Activated T-cell treated with anti-CD3 and anti-CD28 coated beads, Interleukin-2, amount 50 U/mL, for 72 hours (primary cell): ENCODE measurements at places on chromosomes 6 and 20.

- no peak for DNase-seq
Measured at GRCh38 chr6:142803495-142804058, 141.4 kb downstream of the HIVEP2 start.

- no peak for DNase-seq
Measured at GRCh38 chr6:105317607-105318533, 85.0 kb downstream of the PREP start.

DNA sequence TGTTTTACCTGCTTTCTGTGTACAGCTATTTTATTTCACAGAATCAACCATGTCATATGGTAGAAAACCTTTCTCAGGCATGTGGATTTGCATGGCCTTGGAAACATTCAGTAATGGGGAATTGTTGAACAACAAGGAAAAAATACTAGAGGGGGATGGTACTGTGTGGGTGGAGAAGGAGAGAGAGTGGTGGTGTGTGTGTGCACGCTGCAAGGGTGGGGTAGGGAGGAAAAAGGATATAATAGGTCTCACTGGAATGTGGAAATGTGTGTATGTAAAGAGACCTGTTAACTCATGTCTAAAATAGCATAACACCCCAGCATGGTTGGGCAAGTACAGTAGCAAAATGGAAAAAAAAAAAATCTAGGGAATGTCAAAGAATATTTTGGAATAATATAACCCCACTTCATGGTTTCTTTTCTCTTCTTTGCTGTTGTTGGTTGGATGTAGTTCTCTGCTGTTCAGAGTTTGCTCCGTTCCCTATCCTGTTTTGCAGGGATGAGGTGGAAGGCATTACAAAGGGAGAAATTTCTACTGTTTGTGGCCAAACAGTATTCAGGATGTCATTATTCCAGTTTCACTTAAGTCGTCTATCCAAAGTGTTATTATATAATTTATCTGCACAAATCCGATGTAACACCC is 93.9 kb upstream of the CITED2 start:
- no peak for DNase-seq

GRCh38 chr6:168222115-168223043 is 97.2 kb downstream of the DACT2 start:
- DNase-seq: no peak

DNA sequence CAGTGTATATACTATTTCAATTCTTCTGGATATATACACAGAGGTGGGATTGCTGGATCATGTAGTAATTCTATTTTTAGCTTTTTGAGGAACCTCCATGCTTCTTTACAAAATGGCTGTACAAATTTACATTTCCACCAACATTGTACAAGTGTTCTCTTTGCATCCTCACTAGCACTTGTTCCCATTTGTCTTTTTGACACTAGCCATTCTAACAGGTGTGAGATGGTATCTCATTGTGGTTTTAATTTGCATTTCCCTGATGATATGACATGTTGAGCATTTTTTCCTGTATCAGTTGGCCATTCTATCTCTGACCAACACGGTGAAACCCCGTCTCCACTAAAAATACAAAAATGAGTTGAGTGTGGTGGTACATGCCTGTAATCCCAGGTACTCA is 68.1 kb upstream of the PMEPA1 start:
- DNase-seq: no peak

DNA sequence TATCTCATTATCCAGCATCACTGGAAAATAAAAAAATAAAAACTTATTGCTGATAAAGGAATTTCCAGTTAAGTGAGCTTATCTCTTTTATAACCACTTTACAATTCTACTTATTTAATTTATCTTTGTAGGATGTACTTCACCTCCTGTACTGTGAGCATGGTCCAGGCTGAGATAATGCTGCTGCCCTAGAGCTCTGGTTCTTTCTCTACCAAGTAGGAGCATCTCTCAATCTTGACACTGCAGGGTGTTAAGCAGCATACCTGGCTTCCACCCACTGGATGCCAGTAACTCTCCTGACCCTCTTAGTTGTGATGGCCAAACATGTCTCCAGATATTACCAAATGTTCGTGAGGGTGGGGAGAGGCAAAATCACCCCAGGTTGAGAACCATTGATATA is 454.5 kb downstream of the ADGRB3 start:
- DNase-seq: no peak

DNA sequence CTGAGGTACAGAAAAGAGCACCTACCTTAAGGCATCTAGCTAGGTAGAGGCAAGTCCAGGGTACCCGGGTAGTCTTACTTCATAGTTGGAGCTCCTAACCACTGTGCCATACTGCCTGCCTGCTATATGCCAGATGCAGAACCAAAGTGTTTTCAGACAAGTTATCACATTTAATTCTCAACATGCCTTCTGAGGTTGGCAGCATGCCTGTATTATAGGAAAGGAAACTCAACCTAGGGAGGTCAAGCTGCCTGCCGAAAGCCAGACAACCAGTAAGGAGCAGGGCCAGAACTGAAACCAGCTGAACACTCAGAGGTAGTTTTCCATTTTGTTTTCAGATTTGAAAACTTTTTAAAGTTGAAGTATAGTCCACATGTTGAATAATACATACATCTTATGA is 5.4 kb downstream of the CTNNBL1 start:
- DNase-seq: no peak

DNA sequence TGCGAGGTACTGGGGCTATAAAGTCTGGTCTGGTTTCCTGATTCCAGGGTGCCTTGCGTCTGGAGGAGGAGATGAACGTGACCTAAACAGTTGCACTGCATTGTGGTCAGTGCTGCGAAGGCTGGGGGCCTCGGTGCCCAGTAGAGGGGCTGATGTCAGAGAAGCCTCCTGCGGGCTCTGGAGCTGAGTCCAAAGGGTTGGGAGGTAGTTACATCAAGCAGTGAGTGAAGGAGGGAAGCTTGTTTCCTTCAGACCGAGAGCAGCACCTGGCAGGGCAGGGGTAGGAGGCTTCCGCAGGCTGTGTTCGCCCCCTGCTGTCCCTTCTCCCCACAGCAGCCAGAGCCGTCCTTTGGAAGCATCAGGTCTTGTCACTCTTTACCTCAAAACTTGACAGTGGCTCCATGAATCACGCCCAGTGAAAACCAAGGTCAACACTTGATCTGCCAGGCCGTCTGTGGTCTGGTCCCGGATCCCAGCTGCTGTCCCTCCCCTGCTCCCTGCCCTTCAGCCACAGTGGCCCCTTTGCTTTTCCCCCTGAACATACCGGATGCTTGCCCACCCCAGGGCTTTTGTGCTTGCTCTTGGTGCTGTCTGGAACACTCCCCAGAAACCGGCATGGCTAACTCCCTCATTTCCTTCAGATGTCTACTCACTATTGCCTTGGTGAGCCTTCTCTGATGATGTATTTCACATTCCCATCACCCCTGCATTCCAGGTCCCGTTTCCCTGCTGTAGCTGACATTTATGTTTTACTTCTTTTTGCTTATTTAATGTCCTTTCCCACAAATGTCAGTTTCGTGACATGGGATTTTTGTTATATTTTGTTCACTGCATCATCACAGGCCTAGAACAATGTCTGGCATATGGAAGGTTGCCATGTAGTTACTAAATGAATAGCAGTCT is 7.0 kb downstream of the DYNLRB1 start:
- peak; percentile 63 for DNase-seq

GRCh38 chr6:150880336-150880735 is 14.8 kb downstream of the MTHFD1L start:
- DNase-seq: no peak

DNA sequence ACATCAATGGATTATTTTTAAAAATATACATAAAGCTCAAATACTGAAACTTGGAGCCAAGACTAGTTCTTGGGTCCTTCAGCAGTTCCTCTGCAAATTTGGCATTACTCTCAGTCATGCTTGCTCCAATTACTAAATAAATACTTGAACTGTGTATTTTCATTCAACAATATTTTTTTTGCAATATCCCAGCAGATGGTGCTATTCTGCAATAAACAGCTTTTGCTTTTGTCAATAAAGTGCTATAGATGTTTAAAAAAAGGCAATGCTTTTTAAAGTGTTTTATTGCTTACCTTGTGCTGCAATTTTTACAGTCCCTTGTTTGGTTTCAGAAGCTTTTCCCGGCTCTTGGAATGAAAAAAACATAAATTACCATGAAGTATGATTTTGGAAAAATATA is 243.4 kb downstream of the TRDN start:
- DNase-seq: no peak

- DNase-seq: no peak
Measured at GRCh38 chr6:38988736-38989449, 59.7 kb upstream of the GLP1R start.

- no peak for DNase-seq
Measured at GRCh38 chr6:108888052-108888451, 39.8 kb downstream of the ARMC2 start.

GRCh38 chr6:14660806-14661579 is 543.4 kb downstream of the CD83 start:
- DNase-seq: no peak

DNA sequence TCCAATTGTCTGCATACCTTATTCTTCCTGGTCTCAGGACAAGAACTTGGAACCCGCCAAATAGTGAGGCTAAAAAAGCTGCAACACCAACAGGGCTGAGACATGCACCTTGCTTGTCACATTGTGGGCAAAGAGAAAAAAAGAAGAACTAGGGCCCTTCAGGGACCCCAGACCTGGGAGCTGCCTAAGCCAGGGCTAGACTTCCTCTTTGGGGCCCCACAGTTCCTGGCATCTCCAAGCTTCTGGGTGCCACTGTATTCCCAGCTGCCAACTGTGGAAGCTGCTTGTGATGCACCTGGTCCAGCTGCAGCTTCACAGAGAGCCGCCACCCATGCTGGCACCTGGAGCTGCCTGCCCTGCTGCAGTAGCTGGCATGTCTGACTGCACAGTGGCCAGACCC is 370.6 kb downstream of the CD83 start:
- DNase-seq: no peak

DNA sequence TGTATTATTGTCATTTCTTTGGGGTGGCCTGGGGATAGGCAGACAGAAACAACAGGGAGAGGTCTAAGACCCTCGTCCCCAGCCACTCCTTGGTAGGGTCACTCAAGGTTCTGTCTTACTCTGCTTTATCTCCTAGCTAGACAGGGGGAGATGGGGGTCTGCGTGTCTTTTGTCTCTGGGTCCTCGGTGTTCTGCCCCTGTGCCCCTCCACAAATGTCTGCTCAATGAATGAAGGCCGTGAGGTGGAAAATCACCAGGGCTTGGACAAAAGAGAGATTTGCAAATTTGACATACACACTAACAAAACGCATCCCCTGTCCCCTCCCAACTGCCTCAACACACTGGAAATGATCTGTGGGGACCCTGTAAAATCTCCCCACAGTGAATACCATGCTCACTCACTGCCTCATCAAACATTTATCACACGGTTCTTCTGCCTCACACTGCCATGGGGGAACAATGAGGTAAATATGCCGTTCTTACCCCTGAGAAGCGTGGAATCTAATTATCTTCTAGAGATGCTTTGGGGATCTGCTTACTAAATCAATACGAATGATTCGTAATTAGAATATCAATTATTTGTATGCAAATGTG is 13.2 kb upstream of the VAPB start:
- no peak for DNase-seq

DNA sequence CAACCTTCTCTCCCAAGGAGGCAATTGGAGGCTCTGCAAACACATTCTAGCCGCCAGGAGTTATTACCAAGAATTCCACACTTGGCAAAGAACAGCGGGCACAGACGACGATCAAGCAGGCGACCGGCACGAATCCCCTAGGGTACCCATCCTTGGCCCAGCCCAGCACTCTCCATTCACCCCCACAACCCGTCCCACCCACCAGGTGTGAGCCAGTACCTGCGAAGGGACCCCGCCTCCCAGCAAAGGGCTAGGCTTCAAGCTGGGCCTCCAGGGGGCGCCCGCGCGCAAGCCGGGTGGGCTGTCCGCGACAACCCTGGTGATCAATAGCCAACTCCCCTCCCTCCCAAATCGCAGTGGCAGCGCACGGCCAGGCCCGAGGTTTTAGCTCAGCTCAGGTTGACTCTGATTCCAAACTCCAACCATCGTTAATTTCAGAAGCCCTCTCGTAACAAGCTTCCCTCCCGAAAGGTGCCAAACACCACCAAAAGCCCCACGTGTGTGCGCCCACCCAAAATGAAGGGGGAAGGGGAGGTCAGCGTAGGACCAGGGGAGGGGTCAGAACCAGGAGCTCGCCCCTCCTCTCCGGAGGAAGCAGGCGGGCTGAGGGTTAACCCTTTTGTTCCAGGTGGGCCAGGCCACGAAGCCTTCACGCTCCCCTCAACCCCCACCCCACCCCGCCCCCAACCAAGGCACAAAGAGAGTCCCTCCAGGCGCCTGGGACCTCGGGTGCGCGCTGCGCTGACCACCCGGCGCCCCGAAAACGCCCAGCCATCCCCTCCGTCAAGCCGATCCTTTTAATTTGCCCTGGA is 2.1 kb downstream of the SALL4 start:
- DNase-seq: peak; percentile 78

DNA sequence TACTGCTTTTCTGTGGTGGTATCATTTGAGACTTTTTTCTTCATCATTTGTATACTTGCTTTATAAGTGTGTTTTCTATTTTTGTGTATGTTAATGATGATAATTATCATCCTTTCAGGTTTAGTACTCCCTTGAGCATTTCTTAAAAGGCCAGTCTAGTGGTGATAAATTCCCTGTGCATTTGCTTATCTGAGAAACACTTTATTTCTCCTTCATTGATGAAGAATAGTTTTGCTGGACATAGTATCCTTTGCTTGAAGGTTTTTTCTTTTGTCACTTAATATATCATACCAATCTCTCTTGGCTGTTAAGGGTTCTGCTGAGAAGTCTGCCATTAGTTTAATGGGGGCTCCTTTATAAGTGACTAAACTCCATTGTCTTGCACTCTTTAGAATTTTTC is 123.2 kb upstream of the IRAK1BP1 start:
- no peak for DNase-seq

DNA sequence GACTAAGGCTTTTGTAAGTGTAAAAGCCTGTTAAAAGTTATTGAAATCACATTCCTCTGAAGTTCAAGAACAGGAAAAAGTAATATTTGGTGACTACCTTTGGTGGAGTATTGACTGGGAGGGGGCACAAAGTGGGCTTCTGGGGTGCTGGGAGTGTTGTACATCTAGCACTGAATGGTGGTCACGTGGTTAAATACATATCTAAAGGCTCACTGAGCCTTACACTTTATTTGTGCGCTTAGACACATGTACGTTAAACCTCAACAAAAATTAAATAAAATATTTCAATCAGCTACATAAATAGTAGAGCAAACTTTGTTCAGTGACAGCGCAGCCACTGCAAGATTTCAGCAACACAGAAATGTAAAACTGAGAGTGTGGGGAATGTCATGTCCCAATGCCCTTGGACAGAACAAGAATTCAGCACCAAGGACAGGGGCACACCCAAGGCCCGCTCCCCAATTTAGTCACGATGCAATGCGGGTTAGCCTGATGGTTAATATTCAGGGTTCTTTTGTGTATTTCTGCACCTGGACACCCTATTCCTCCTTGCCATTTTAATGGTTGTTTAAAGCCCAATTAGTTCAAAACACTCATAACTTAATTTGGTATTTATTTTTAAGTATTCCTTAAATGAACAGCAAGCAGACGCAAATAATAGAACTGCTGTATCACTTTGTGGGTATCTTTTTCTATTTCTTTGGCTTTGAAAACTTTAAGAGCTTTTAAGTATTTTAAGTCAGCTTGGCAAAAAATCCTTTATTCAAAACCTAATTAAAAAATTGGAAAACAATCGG is 37.4 kb downstream of the ANGPT4 start:
- DNase-seq: peak; percentile 31

GRCh38 chr20:24568842-24569241 is 99.4 kb downstream of the SYNDIG1 start:
- DNase-seq: no peak

- no peak for DNase-seq
Measured at GRCh38 chr20:61347443-61347842, 95.4 kb downstream of the CDH4 start.
